ENCODE measurements at places on chromosomes 2 and 18.

DNA sequence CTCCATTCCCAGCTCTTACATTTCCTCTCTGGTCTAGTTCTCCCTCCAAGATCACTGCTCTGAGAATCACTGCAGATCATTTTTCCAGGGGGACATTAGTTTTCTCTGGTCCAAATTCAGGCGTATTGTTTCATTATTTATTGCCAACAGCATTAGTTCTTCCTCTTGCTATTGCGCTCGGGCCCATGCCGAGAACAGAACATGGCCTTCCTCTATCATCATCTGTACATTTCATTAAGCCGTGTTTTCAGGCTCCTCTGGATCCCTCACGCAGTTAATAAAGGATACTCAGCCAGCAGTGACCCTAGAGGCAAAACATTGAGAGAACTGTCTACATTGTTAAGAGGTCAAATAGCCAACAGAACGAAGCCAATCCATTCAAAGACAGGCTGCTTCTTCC, 63.9 kb downstream of the CCBE1 start:
- DNase-seq = no peak

- no peak for DNase-seq
Measured at GRCh38 chr18:56565551-56566345, 72.6 kb downstream of the TXNL1 start.

GRCh38 chr2:174573621-174574081, 24.0 kb downstream of the WIPF1 start:
- no peak for DNase-seq

DNA sequence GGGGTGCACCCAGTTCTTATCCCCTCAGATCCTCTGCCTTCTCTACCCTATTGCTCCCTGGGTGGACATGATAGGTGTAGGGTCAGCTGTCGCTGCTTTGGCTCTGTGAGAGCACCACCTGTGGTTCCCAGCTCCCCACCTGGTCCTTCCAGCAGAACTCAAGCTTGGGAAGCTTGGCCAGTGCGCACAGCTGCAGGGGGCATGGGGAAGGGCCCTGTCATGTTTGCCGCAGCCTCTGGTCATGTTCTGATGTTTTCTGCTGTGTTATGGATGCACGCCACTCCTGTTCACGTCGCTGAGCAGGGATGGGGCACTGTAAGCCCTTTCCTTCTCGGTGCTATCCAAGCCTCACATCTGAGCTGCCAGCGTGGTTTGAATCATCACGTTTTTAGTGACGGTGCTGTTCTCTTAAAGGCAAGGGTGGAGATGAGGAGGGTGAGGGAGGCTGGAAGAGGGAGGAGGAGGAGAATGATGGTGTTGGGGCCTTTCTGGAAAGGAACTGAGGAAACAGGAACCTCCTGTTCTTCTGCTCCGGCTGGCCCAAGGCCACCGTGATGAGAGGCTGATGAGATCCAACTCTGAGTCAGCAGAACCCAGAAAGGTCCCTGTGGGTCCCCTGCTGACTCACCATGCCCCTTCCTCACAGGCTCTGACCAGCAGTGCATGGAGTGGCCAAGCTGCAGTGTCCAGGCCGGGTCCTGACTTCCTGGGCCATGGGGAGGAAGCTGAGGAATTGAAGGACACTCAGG, 78.0 kb downstream of the LIPG start:
- DNase-seq = no peak

GRCh38 chr2:180630756-180631155, 349.6 kb upstream of the UBE2E3 start:
- no peak for DNase-seq

DNA sequence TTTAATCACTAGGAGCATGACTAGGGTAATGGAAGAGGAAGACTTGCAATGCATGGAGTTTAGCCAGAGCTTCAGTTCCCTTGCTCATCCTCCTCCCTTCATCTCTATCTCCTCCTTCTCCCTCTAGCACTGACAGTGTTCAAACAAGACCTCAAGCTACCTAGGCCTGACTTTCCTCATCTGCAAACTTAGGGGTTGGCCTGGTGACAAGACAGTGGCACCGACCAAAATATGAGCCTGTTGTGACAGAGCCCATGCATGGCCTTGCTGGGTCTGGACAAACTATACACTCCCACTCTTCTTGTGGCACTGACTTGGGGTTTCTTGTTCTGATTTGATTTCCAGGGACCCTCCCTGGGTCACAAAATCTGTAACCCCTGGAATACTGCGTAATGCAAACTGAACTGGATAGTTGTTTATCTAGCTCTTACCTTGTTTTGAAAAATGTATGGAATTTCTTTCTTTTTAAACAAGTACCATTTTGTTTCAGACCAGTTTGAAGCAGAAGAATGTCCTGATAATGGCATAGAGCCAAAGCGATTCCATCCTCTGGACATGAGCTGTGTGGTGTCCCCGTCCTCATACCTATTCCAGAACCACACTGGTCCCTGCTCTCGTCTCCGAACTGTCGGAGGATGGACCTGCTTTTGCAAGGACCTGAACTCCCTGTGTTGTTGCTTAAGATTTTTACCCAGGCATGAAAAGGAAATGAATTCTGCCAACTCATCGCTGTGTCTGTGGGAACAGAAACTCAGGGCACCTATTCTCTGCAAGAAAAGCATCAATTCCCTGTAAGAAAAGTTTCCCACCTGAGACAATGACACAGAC, 33.4 kb upstream of the PPP4R1 start:
- no peak for DNase-seq

- no peak for DNase-seq
Measured at GRCh38 chr18:69843015-69843414, 104.7 kb downstream of the CD226 start.

DNA sequence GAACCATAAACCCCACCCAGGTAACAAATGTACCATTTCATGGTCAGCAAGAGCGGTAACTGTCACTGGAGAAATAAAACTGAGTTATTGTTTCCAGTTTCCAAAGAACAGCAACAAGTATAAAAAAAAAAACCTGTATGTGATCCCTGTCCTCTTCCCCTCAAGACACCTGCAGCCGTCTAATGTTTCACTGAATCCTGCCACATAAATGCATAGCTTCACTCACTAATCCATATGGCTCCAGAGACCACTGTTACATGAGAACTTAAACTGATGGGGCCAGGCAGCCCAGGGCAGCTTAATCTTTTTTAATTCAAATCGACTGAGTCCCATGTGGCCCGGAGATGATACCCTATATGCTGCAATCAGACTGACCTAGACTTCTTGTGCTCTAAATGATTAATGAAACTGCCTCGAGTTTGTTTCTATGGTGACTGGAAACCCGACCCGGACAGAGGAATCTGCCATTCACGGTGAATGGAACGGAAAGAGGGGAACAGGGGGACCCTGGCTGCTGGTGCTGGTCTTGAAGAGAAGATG, 60.9 kb upstream of the SIX2 start:
- DNase-seq = no peak

DNA sequence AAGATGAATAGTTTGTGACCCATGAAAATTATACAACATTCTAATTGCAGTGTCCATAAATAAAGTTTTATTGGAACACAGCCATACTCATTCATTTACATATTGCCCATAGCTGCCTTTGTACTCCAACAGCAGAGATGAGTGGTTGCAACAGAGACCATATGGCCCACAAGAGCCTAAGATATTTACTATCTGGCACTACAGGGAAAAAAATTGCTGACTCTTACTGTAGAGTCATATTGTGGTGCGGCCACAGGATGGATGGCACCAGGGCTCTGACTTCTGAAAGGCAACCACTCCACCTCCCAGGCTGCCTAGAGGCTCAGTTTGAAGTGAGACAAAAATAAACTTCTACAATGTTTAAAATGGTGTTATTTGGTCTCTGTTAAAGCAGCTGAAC, 404.0 kb upstream of the ATP5MC3 start:
- DNase-seq = no peak

GRCh38 chr2:171320208-171320621, 113.6 kb downstream of the METTL8 start:
- no peak for DNase-seq

DNA sequence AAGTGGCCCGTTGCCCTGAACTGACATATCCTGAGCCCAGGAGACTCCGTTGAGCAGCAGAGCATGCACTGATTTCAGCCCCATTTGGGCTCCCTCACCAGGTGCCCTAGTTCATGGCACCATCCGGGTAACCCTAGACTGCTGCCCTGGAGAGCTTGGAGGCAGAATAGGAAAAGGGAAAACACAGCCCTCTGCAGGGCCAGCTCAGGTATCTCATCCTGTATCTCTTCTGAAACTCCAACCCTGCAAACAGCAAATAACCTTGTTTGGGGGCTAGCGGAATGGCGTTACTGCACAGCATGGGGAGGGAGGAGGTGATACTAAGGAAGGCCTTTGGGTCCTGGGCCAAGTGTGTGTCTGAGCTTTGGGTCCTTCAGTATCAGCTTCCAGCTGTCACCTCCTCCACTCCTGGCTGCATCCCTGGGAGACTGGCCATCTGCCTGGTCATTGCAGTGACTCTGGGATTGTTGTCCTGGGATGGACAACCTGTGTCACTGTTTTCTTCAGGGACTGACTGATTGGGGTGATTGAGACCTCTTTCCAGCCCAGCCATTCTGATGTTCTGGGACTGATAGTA, 233.8 kb upstream of the SKOR2 start:
- no peak for DNase-seq

DNA sequence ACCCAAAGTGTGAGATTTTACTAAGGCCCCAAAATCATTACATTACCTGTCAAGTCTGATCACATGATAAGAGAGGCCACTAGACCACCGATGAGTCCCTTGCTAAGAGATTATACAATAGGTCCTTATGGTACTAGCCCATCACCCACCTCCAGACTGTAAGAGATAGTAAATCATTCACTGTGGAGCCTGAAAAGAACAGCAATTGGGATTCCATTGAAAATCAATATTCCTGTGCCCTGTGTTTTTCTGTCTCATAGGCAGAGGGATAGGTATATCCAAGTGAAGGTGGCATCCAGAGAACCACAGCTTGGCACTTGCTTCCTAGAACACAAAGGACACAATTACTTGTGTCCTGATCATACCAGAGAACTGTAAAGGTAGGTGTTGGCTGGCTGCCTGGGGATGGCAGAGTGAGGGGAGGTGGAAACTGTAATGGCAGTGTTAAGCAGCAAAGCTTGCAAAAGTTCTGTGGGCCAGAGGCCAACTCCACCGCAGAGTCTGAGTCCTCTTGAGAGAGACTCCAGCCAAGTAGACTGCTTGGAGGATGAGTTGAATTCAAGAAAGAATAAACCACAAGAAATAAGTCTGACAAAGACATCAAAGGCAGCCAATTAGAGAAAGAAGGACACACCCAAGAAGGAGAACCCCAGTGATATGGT, 102.0 kb upstream of the PIEZO2 start:
- no peak for DNase-seq

DNA sequence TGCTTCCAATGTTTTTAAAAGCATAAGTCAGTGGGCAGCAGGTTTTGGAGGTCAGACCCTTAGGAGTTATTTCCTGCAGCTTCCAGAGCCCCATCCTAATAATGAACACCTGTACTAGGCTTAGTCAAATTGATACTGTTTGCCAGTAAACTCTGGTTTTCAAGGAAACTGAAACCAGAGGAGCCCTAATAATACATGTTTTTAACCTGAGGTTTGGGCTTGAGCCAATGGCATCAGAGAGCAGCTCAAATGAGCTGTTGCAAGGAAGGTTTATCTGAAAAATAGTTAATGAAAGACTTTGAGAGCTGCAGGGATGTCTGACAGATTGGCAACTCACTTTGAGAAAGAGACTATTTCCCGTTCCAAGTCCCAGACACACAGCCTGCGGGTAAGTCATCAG, 54.6 kb downstream of the DCC start:
- DNase-seq = no peak

DNA sequence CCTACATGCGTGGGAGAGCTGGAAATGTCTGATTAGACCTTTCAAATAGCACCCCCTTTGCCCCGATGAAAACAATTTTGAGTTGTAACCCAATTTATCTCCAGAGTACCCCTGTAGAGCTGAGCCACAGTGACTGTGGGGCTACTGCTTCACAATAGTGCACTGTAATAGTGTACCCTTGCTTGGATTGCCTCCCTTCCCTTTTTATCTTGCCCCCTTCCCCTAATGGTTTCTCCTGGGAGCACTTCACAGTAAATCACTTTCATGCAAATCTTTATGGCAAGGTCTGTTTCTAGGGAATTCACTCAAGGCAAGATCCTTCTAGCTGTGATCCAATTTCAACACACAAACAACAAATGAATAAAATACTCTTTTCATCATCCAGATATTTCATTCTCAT, 687.6 kb downstream of the MBD2 start:
- DNase-seq = no peak

DNA sequence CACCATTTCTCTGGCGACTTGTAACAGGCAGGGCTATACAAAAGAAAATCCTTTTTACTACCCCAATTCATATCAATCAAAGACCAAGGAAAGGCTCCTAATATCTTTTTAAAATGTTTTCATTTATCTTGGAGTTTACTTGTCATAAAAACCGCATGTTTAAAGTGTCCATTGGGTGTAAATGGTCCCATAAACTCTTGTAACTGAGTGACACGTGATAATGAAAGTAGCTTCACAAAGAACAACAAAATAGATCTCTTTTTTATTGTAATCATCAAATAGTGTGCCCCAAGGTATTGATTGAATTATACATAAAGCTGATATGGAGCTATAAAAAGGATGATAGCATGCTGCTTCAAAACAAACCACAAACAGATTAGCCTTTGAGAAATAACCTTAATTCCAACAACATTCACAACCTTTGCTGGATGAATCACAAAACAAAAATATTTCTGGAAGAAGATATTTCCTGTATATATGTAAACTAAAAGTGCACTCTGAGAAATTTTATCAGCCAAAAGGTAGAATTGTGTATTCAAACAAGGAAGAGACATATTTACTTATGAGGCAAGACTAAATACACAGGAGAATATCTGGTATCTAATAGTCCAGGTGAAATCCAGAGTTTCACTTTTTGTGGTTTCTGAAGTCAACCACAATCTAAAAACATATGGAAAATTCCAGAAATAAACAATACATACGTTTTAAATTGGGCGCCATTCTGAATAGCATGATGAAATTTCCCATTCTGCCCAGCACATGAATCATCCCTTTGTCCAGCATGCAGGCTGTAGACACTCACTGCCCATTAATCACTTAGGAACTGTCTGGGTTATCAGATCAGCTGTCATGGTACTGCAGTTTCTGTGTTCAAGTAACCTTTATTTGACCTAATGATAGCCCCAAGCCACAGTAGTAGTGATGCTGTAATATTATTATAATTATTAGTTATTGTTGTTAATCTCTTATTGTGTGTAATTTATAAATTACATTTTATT, 237.5 kb downstream of the PIK3C3 start:
- no peak for DNase-seq

GRCh38 chr2:162022290-162022945, 51.6 kb downstream of the DPP4 start:
- DNase-seq = no peak
